ENCODE measurements at places on chromosomes 3 and 15.
A peak's percentile ranks its signal among the peaks of the same experiment; 100 is the strongest.

GRCh38 chr3:4940985-4941384 lies 38.3 kb upstream of the BHLHE40 start:
- DNase-seq: no peak

DNA sequence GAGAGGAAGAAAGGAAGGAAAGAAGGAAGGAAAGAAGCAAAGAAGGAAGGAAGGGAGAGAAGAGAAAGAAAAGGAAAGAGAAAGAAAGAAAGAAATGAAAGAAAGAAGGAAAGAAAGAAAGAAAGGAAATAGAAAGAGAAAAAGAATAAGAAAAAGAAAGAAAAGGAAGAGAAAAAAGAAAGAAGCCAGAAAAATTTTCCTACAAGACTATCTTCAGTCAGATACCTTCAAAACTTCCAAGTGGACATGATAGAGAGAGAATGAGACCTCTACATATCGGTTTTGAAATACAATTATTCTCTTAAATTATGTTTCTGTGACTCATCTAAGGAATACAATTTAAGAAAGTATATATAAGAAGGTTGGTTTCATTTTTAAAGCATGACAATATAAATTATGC lies 1369.0 kb downstream of the ZPLD1 start:
- no peak for DNase-seq

GRCh38 chr15:42691308-42691707 lies 45.6 kb downstream of the CDAN1 start:
- no peak for DNase-seq

- no peak for DNase-seq
These were observed 121.2 kb downstream of the TLE3 start for GRCh38 chr15:69976366-69976994.

DNA sequence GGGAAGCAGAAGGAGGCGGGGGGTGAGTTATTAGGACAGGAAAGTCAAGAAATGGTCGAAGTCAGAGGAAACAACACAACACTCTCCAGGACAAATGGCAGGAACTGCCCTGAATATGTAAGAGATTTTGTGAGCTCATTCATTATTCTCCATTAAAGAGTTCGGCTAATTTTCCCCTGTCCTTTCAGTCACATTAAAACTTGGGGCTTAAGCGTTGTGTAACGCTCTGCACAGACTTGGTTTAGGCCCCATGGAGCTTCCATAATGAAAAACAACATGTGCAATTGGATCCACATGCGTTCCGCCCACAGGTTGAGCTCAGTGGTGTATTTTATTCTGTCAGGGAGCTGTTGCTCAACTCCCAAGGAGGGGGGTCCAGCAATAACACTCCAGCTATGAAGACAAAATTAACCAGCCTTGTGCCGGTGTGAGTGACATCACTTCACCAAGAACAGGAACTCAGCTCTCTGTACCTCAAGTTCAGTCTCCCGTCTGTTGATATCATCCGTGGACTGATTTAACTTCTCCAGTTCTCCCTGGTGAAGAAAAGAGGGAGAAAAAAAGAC lies 2.3 kb downstream of the SH3BP5 start:
- no peak for DNase-seq

GRCh38 chr3:14147617-14148016 lies 22.8 kb downstream of the TMEM43 start:
- DNase-seq: no peak

- no peak for DNase-seq
These were observed 103.1 kb upstream of the TLE3 start for GRCh38 chr15:70200511-70201424.

GRCh38 chr15:68210821-68211655 lies 5.9 kb upstream of the CALML4 start:
- DNase-seq: peak; percentile 62

DNA sequence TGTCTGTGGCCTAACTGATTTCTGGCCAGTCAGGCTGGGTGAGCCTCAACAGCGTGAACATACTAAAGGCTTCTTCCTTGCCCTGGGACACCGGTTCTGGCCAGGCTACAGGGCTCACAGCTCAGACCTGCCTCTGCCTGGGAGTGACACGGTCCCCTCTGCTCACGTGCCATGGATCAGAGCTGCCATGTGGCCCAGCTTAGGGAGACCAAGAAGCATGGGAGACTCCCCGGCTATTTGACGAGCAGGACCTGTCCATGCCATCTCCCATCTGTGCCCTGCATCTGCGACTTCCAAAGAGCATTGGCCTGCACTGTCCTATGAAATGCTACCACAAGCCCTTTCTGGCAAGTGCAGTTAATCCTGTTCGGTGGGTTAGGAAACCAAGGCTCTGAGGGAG lies 57.4 kb downstream of the APBA2 start:
- no peak for DNase-seq

- no peak for DNase-seq
These were observed 78.6 kb downstream of the IGSF11 start for GRCh38 chr3:118955914-118956556.

DNA sequence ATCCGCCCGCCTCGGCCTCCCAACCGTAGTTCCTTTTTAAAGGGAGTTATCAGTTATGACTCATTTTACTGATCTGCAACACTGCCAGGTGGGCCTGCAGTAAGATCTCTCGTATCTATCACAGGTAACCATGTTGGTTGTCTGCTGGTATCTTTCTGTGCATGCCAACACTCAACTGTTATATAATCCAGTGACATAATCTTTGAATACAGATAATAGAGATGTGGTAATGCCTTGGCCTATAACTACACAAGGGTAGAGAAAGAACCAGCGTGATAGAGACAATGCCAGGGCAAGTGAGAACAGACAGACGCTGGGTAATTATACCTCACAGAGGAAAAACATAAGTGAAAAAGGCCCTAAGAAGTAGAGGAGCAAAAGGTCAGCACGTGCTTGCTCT lies 11.0 kb upstream of the ARPP19 start:
- no peak for DNase-seq

- DNase-seq: no peak
These were observed 841.3 kb downstream of the ROBO1 start for GRCh38 chr3:78926523-78926922.

DNA sequence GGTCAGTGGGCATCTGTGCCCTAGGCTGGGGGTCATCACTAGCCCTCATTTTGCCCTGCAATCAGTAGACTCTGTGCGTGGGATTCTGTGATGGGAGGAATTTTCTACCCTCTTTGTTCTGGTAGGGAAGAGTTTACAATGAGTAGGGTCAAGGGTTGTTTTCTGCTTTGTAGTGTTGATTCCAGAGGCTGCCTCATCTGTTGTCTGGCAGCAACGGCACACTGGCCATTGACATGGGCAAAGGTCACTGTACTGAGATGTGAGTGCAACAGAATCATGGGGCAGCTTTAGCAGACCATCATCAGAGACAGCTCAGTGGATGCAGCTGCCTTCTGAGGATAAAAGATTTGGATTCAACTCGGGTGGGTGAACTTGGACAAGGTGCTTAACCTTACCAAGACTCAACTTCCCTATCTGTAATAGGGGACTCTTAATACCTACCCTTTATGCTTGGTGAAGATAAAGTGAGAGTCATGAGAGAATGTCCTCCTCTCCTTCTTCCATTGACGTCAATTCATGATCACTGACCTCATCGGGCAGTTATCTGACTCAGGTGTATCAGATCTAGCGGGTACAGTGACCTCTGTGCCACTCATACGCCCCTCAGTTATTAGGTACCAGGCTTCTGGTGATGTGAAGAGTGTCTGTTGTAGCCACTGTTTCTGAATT lies 127.5 kb downstream of the RPLP1 start:
- DNase-seq: no peak

- no peak for DNase-seq
These were observed 530.6 kb upstream of the ROBO2 start for GRCh38 chr3:76509179-76509830.

- no peak for DNase-seq
These were observed 5.5 kb upstream of the MEIS2 start for GRCh38 chr15:37105889-37106288.

DNA sequence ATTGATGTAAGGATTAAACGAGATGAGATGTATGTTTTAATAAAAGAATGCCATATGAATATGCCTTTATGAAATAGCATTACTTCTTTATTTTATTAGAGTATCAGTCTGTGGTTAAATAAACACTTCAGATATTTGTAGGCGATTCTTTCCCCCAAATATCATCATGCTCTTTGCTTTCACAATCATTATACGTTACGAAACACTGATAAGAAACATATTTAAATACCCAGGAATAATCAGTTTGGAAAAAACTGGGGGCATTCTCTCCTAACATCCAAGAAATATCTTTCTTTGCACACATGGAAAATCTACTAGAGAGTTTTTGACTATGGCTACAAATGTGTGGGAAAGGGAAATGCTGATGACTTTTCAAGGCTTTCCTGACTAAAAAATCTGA lies 4.4 kb upstream of the PLAAT1 start:
- no peak for DNase-seq

DNA sequence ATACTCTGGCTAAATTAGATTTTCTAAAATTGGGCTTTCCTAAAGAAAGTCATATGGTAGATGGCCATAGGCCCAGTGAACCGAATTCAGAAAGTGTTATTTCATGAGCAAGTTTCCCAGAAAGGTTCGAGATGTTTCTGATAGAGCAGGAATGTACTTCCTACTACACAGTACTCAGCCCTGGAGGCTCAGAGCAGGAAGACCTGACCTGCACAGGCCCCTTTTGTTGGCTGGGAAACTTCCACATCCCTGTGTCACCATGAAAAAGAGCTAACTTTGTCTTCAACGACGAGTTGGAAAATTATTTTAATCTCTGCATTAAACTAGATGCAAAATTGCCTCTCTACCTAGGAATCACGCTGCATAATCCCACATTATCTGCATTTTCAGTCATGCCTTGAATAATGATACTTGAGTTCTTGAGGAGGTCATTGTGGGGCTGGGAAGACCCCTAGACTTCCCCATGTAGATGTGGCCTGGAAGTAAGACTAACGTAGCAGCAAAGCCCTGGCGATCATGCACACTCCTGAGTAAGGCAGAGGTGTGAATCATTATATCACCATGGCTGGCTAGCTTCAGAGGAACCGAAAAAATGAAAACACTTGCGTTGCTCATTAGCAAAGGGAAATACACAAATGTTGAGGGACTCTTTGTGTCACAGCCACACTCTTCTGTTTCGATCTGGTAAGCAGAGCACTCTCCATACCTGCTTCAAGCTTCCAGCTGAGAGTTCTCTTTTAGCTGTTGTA lies 47.1 kb downstream of the CMTM7 start:
- DNase-seq: no peak

- DNase-seq: peak; percentile 84
These were observed 36.4 kb upstream of the TMEM45A start for GRCh38 chr3:100455841-100456550.

- DNase-seq: no peak
These were observed 48.7 kb downstream of the BFSP2 start for GRCh38 chr3:133448478-133449122.

DNA sequence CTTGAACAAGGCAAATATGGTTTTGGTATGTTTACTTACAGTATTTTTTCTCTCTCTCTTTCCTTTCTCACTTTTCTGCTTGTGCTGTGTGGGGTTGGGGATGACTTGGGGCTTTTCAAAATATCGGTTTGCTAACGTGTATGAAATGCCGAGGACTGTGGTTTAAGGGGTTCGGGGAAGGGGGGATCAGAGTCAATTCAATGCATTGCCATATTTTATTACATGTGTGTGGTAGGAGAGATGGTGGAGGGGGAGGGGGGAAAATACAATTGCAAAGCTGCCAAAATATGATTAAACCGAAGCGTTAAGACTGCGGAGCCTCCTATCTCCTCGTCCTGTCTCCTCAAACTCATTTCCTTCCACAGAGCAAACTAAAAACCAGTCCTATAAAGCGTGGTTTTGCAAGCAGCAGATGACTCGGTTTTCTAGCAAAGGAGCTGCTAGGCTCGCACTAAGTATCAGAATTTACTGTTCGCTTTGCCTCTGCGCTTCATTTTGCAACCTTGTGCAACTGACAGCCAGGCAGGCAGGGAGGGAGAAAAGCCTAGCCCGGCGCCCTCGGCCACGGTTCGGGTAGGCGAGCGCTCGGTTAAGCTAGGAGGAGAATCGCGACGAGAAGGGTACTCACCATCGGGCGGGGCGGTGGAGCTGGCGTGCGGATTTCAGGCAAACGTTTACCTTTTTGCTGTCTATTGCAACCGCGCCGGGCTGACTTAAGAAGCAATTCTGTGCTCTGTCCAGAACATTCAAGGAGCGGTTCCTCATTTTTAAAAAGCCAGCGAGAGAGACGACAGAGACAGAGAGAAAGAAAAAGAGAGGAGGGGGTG lies 4.0 kb upstream of the NR2F2 start:
- no peak for DNase-seq

DNA sequence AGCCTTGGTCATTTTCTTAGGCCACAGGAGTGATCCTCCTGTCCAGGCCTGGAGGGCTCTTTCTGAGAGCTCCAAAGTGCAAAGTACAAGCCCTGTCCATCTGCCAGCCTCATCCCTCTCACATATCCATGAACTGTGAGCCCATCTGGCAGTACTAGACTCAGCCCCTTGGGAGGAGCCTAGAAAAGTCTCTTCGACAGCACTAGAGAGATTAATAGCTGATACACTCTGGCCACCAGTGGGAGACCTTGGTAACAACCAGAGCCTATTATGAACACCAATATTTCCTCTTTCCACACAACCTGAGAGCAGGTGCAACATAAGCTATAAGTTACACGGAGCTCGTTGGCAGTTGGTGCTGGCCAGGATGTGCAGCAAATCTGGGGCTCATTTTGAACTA lies 59.5 kb upstream of the DCLK3 start:
- DNase-seq: no peak

DNA sequence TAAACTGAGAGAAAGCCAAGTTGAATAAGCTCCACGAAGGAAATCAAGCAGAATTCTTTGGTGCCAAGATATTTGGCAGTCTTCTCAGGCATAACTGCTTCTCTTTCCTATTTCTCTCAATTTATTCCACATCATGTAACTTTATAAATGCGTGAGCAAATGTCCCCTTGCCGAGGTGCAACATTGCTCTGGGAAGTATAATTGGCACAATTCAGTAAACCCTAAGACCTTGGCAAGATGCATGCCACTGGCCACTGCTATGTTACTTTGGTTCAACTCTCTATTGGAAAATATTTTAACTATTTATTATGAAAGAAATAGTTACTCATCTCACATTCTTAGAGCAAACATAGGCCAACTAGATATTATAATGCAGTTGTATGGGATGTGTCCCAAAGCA lies 170.2 kb downstream of the SUCNR1 start:
- no peak for DNase-seq

GRCh38 chr3:18526667-18527066 lies 101.5 kb upstream of the SATB1 start:
- DNase-seq: no peak

DNA sequence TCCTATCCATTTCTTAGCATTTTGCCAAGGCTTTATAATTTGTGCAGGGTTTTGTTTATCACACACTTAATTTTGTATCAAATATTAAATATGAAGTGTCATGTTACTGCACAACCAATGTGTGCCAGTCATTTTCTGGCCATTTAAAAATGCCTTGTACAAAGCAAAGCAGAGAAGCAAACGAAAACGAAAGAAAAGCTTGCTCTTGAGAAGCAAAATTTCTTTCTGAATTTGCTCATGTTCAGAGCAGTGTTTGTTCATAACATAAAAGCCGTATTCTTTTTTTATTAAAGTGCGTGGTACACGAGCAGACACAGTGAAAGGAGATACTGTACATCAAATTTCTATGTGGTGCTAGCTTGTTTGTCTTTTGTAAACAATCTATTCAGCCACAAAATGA lies 792.6 kb downstream of the NAALADL2 start:
- no peak for DNase-seq

- DNase-seq: peak; percentile 79
These were observed 123.0 kb downstream of the TCF12 start for GRCh38 chr15:57041416-57041815.
